Stimulated activated naive CD8-positive, alpha-beta T cell treated with anti-CD3 and anti-CD28 coated beads, Interleukin-15, amount 100 ng/mL, for 72 hours (primary cell): ENCODE measurements at places on chromosomes 11 and 22.
A peak's percentile ranks its signal among the peaks of the same experiment; 100 is the strongest.

- no peak for DNase-seq
Observed at GRCh38 chr22:38734421-38735100, 21.2 kb downstream of the SUN2 start.

GRCh38 chr11:65563601-65564000 lies 5.4 kb upstream of the LTBP3 start:
- no peak for DNase-seq

GRCh38 chr22:29726512-29727130 lies 6.8 kb downstream of the CABP7 start:
- DNase-seq: no peak

DNA sequence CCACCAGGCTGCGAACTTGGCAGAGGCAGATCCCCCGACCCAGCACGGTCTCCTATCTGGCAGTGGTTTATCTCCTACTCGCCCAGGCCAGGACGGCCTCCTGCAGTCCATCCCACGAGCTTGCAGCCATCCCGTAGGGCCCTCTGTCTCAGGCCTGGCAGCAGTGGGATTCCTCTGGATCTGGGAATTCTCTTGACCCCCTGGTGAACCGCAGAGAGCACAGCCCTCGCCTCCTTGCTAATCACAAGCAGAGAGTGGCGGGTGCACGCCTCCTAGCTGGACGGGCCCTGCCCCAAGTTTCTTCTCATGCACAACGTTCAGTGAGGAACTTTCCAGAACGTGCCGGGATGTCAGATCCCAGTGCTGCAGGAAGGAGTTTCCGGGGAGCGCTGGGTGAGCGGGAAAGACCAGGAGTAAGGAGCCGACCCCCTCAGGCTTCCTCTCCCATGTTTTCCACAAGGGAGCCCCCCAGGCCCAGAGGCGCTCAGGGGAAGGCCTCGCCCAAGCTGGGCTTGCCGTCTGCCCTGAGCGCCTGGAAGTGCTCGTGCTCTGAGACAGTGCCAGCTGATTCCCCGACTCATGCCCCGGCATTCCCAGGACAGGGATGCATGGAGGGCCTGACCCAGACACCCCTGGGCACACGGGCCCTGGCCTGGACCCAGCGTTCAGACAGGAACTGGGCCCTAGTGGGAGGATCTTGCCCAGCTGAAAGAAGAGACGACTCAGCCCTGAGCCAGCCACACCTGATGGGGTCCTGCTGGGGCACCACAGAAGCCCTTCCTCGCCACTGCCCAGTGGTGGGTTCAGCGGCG lies 24.6 kb downstream of the IGF2 start:
- DNase-seq: no peak

DNA sequence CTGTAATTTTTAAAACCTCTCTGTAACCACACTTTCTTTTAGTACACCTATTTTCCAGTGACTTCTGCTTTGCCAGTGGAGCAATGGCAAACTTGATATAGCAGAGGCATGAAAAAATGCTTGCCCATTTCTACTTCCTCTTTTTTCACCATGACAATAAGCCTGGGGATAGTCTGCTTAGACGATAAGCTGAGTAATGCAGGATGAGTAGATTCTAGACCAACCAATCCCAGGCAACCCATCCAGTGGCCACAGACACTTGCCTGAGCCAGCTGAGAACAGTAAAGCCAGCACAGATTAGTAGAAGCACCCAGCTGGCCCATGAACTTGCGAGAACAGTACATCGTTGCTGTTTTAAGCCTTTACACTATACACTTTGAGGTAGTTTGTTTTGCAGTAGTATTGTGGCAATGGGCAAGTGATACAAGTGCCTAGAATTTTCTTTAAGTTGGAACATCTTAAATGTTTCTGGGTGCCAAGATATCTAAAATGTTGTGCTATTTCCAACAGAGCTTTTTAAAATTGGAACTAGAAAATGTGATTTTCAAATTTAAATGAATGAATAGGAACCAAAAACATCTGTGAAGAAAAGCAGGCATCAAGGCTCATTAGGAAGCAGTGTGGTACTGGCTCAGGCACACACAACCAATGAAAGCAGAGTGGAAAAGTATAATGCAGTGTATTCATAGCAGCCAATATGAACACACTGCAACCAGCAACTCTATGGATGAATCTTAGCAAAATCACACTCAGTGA lies 37.7 kb downstream of the DDI1 start:
- DNase-seq: no peak

GRCh38 chr22:26697151-26697550 lies 39.8 kb downstream of the MIAT start:
- DNase-seq: no peak

DNA sequence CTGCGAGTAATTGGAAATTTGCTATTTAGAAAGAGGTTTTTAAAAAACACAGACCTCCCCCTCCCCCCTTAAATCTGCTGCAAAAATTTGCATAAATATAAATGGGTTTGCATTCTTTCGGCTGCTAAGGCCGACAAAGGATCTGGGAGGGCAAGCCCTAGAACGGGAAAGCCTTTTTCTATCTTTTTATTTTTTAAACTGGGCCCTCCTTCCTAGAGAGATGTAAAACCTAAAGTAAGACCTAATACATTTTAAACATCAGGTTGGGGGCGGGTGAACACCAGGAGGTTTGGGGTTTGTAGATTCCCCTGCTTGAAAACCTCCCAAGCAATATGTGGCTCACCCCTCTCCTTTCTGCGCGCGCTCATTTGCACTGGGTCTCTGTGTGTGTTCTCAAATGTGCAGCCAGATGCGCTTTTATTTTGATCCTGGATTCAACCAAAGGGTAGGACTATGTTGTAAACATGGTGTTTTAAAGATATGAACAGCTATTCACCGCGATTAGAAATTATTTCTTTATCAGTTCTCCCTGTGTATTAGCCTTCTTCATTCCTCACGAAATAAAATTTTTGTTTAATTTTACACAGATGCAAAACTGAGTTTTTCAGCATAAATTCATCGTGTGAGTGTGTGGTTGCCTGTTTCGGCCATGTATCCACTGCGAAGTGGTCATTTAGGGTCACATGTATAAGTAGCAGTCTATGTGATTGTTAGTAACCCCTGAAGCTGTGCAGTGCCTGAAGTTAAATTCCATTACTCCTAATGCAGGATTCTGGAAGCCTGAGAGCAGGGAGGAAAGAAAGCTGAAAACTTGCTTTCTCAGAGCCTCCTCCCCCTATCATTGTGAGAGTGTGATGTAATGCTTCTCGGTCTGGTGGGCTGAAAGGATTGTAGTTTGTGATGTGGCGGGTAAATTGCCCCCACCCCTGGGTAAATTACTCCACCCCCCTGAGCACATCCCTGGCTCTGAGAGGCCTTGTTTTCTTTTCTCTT lies 988 bp downstream of the TNRC6B start:
- peak; percentile 46 for DNase-seq

DNA sequence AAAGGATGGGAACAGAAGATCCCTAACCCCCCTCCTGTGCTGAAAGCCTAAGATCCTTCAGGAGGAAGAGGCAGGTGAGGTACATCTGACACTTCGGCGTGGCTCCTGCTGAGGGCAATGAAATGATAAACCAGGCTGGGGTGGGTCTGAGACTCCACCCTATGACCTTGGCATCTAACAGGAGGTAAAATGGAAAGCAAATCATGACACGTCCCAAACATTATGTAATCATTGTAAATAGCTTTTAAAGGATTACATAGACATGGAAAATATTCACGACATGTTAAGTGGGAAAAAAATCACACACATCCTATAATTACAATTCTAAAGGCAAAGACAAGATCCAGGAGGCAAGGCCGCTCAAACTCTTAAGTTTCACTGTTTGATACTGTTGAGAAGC lies 70.5 kb downstream of the LINC01488 start:
- DNase-seq: no peak

DNA sequence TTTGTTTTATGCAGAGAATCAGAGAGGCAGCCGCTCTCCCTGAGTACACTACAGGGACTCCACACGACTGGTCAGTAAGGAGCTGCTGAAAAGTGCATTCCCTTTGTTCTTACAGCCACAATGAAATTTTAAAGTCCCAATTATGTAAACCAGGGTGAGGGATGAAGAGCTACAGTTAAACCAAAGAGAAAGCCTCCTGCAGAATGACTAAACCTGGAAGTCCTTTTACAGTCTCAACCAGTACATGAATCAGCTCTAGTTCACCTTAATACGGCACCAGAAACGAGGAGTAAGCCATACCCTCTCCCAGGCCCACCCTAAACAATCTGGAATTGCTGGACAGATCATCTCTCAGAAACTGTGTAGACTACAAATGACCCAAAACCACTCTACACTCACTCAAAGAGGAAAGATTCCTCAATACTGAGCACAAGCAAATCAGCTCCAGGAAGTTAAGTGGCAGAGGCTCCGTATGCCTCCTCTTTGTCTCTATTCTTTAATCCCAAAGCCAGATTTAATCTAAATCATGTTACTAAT lies 113.1 kb downstream of the RBFOX2 start:
- DNase-seq: no peak

DNA sequence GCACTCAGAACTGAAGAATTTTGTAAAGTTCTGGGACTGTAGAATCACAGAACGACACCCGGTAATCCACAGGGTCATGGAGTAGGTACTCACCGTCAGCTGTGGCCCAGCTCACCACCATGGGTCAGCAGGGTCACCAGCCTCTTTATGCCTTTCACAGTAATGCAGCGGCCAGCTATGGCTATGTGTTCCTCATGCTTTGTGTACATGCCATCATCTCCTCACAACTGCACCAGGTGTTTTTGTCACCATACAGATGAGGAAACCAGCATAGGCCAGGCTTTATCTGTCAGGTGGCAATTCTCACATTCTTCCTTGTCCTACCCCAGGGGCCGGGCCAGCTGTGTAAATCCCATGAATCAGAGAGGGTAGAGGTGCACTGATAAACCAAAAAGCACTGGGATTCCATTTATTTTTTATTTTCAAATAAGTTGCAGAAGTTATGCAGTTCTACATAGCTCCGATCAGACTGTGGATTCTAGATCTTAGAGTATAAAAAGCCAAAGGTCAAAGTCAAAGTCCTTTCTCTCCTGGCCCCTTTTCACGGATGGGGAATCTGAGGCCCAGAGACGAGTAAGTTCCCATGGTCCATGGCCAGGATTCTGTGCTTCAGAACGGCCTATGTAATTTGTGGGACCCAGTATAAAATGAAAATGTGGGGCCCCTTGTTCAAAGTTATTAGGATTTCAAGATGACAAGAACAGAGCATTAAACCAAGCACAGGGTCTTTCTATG lies 17.5 kb downstream of the TSKU start:
- DNase-seq: no peak

DNA sequence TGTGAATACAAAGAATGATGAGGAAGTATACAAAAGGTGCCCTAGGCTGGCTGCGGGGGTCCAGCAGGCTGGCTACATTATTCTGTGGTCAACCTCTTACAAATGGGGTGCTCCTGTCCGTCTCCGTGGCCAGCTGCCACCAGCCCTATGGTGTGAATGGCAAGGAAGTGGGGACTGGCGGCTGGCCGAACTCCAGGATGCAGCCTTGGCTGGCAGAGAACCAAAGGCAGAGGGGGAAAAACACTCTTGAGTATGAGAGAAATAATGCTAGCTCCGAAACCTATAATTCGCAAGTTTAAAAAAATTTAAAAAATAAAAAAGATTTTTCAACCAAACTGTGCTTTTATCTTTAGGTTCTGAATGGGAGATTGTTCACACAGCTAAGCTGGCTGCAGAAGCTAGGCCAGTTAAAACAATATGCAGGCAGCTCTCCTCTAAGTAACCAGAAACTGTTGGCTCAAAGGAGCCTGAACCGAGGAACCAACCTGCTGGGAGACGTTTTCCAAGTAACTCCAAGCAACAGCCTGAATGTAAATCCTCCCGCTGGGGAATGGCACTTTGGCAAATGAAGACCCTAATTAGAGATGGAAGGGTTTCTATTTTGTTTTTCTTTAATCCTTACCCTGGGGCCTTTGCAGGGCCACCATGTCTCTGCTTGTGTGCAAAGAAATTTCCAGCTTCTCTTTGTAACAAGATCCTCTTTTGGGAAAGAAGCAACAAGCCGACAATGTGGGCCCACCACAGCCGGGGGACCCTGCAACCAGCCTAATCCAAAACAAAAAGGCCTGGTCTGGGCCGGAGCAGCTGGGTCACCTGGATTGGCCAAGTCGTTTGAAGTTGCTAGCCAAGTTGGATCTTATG lies 50.2 kb downstream of the C22orf31 start:
- no peak for DNase-seq

DNA sequence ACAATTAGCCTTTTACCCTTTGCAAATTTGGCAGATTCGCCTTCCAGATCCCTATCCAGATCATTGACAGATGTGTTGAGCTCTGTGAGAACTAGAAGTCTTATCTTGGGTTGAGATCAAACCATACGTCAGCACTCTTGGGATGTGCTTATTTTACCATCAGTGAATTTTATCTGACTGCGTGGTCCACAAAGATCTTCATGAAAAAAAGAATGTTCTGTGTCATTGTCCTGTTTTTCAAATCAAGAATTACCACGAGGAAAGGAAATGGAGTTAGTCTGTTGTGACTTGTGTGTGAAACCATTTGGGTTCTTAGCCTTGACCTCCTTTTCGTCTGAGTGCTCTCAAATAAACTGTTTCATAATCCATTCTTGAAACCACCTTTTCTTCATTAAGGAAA lies 86.2 kb upstream of the SORL1-AS1 start:
- DNase-seq: no peak

GRCh38 chr11:7383406-7383805 lies 101.9 kb upstream of the OLFML1 start:
- no peak for DNase-seq

DNA sequence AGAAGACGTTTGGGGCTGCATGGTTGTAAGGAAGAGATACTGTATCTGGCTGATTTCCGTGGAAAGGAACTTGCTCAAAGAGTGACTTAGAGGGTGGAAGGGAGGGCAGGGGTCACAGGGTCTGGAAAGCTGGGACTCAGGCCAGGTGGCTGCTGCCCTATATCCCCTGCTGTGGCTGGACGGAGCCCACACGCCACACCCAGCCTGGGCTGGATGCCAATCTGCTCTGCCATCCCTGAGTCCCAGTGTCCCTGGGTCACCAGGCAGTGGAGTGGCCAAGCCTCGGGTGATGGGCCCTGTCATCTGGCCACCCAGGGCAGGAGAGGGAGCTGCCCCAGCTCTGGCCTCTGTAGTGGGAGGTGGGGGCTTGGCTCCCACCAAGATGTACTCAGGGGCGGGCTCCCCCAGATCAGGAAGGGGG lies 26.5 kb upstream of the KRTAP5-7 start:
- DNase-seq: no peak

- DNase-seq: peak; percentile 49
Observed at GRCh38 chr11:123357990-123358827, 71.9 kb upstream of the GRAMD1B start.

GRCh38 chr11:112637076-112637475 lies 324.1 kb upstream of the NCAM1 start:
- DNase-seq: no peak

- DNase-seq: no peak
Observed at GRCh38 chr11:123939317-123939716, at the start of gene OR4D5. Gene OR4D5 (plus strand): TSS chr11:123939617. CDS start chr11:123939617, 0 bp downstream.

GRCh38 chr11:7775689-7776088 lies 21.1 kb downstream of the OR5P2 start:
- no peak for DNase-seq

- no peak for DNase-seq
Observed at GRCh38 chr11:121082670-121083069, 18.4 kb upstream of the TECTA start.
